ENCODE measurements at places on chromosomes 4 and X.
A peak's percentile ranks its signal among the peaks of the same experiment; 100 is the strongest.

DNA sequence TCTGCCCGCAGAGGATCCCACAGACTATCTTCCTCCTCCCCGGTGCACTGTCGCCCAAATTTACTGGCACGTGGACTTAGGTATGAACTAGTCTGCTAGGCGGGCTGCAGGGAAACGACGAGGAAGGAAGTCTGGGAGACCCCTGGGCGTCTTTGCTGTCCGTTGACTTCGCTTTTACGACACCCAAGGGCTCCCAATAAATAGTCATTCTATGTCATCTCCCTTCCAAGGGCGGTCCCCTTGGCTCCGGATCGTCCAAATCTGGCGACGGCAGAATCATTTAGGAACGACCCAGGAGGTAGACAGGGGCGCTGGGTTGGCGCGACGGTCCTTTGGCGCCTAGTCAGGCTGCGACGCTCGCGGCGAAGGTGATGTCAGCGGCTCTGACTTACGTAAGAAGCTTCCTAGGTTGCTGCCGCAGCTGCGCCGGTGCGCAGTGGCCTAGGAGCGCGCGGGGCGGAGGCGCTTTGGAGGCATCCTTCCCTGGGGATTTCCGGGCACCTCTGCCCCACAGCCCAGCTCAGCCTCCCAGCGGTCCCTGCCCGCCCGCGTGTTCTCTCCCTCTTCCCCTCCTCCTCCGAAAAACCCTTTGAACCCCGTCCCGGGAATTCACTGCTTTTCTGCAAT is 2.2 kb downstream of the NHS start:
- DNase-seq, result peak; percentile 69

DNA sequence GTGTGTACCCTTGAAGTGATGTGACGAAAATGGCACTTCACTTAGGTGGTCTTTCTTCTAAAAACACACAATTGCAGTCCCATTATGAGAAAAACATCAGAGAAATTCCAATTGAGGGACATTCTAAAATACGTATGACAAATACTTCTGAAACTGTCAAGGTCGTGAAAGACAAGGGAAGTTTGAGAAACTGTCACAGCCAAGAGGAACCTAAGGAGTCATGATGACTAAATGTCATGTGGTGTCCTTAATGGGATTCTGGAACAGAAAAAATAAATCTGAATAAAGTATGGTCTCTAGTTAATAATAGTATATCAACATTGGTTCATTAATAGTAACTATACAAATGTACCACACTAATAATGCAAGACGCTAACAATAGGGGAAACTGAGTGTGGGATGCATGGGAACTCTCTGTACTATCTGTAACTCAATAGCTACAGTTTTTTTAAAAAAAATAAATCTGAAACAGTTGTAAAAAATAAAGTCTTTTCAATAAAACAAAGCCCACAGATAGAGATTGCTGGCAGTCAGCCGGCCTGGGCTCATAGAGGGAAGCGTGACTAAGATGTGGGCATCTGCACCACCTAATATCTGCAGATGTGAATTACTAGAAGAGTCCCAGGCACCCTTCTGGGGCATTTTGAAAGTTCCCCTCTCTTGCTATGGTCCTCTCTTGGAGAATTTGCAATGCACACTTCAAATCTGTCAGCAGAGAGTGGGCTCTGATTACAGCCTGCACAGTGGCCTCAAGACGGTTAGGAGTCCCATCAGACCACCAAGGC is 47.6 kb downstream of the MID1IP1 start:
- no peak for DNase-seq

DNA sequence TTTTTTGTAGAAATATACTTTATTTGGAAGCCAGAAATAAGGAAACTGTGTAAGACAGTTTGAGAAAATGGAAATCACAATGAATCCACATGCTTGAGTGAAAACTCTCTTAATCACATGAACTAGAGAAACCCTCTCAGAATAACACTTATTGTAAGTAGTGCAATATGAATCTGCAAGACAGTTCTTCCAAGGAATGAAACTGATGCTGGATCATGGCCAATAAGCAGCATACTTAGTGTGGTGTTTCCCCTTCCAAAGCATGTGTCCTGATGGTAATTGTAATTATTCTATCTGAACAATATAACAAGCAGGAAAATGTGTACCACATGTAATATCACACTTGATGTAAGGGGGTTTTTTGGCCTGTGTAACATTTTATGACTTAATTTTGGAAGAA is 1870.5 kb upstream of the TENM3 start:
- no peak for DNase-seq

- DNase-seq, result no peak
Observed at GRCh38 chrX:85111347-85111746, 107.7 kb downstream of the APOOL start.

GRCh38 chrX:154730253-154730891 is 20.5 kb downstream of the GAB3 start:
- no peak for DNase-seq

DNA sequence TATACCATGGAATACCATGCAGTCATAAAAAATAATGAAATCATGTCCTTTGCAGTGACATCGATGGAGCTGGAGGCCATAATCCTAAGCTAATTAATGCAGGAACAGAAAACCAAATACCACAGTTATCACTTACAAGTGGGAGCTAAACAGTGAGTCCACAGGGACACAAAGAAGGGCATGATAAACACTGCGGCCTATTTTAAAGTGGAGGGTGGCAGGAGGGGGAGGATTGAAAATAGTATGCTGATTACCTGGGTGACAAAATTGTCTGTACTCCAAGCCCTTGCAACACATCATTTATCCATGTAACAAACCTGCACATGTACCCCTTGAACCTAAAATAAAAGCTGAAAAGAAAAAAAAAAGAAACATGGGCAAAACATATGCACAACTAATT is 16.7 kb upstream of the SLC9B1 start:
- DNase-seq, result no peak

- no peak for DNase-seq
Observed at GRCh38 chrX:153639177-153640044, 7.6 kb upstream of the DUSP9 start.

- no peak for DNase-seq
Observed at GRCh38 chr4:137106287-137106686, 426.0 kb downstream of the PCDH18 start.

DNA sequence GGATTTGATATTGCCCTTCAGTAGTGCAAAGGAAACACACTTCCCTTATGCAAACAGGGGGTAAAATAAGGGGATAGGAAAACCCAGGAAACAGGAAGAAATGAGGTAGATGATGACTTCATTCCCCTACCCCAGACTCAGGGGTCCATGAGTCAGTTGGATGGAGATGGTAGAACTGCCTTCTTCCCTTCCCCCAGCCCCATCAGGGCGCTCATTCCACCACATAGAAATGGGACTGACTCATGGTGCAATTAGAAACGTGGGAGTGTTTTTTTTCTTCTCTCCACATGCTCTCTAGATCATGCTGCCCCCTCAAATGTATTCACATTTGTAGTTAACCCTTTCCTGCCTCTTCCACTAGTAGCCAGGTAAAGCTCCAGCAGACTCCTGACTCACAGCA is 23.1 kb upstream of the ARMCX2 start:
- no peak for DNase-seq

GRCh38 chrX:69215161-69215875 is 50.1 kb upstream of the PJA1 start:
- no peak for DNase-seq

Measured in Caki2 (cell line).